ENCODE measurements at places on chromosomes 12 and 14.

- no peak for DNase-seq
Measured at GRCh38 chr12:11810206-11810545, 160.7 kb downstream of the ETV6 start.

- no peak for DNase-seq
Measured at GRCh38 chr14:96352708-96353107, 10.4 kb downstream of the ATG2B start.

DNA sequence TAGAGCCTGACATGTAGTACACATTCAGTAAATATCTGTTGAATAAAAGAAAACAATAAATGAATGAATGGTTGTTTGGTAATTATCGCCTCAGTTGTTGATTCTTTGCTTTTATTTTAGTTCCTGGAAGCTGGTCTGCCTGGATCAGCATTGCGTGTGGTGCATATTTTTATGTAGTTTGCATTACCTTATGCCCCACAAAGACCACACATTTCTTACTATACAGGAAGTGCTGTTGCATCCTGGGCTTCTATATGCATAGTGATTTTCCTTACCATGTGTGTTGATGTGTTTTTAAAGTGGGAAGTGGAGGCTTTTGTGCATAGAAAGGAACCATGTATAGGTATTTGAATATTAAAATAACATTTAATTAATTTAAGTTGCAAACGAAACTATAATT lies 43.6 kb downstream of the DYRK2 start:
- DNase-seq = no peak

DNA sequence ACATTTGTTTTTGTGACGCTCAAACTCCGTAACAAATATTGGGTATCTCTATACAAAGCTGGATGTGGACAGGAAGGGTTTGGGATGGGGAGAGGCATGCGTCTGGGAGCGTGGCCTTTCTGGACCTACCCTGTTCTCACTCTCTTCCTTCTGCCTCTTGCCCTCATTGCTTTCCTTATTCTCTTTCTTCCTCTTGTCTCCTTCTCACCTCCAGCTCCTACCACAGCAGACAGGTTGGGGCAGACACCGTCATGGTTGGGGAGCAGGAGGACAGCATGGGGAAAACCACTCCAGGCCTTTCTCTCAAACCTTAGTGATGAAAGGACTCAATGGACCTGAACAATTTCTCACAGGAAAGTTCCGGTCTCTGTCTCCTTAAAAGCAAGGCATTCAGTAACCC lies 465.3 kb downstream of the RAD51B start:
- DNase-seq = no peak

- DNase-seq = no peak
Measured at GRCh38 chr12:119931402-119931801, 54.3 kb upstream of the CIT start.

GRCh38 chr12:3597526-3598210 lies 106.7 kb downstream of the PRMT8 start:
- no peak for DNase-seq

DNA sequence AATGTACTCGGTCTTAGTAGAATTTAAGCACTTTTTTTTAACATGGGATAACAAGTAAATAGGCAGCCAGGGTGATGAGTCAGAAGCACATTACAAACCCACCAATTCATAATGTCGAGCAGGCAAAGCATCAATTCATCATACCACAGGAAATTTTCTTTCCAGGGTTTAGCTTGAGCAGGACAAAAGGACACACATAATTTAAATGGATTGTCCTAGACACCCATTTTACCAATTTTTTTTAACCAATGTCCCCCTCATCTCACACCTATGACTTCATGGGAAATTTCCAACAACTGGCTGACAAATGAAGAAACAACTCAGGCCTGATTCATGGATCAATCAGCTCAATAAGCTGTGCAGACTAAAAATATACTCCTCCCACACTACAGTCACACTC lies 58.8 kb upstream of the FOXG1 start:
- DNase-seq = peak; percentile 33

DNA sequence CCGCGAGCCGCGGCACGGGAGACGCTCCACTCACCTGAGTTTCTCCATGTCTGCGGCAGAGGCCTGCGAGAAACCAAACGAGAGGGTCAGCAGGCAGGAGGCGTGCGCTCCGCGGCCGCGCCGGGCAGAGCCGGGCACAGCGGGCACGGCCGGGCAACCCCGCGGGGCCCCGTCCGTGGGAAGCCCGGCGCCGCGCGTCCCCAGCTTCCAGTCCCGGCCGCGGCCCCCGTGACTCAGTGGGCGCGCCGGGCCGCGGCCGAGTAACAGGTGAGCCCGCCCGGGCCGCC lies 19.4 kb downstream of the BEGAIN start:
- no peak for DNase-seq

GRCh38 chr12:40222247-40222646 lies 2.5 kb upstream of the LRRK2 start:
- no peak for DNase-seq

GRCh38 chr14:94021416-94022157 lies 4.6 kb upstream of the OTUB2 start:
- DNase-seq = no peak

DNA sequence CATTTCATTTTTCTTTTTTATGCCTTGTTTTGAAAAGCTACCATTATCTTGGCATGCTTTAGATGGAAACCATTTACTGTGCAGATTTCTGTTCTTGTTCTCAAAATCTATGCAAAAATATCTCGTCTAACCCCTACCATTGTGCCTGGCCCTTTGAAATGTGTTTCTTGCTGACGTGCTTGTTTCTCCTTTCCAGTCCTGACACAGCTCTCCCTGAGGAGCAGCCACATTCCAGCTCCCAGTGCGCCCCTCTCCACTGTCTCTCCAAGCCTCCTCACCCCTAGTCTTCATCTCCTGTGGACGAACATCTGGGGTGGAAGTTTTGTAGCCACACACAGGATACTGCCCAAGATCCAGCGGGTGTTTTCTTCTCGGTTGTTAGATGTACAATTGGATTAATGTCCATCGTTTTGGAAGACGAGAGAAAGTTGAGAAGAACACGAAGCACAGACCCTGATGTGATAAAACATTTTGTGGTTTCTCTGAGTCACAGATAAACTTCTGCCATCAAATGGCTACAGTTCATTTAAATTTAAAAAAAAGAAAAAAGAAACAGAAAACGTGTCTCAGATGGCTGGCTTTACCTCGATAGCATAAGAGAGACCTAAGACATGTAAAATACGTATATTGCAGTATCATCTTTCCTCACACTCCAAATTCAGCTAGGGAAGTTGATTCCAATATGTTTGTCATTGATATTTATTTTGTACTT lies 21.9 kb upstream of the FGD4 start:
- DNase-seq = no peak

DNA sequence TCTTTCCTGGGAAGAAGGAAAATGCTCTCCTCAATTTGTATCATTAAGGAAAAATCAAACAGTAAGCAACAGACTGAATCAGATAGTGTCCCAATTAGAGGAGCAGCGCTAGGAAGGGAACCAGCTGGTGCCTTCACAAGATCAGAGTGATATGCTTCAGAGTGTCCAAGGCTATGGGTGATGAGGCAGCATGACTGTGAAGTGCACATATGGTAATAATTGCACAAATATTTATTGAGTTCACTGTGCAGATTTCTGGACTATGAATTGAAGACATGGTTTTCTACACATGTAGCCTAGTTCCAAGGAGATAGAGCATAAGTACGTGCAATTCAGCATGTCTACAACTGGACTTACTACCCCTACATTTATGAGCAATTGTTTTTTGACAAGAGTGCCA lies 78.8 kb upstream of the EVL start:
- peak; percentile 81 for DNase-seq

DNA sequence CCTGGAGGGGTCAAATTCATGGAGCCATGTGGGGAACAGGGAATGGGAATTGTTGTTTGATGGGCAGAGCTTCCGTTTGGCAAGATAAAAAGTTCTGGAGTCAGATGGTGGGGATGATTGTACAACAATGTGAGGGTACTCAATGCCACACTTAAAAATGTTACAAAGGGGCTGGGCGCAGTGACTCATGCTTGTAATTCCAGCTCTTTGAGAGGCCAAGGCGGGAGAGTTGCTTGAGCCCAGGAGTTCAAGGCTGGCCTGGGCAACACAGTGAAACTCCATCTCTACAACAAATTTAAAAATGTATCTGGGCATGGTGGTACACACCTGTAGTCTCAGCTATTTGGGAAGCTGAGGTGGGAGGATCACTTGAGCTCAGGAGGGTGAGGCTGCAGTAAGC lies 66.0 kb upstream of the DIO3 start:
- no peak for DNase-seq

DNA sequence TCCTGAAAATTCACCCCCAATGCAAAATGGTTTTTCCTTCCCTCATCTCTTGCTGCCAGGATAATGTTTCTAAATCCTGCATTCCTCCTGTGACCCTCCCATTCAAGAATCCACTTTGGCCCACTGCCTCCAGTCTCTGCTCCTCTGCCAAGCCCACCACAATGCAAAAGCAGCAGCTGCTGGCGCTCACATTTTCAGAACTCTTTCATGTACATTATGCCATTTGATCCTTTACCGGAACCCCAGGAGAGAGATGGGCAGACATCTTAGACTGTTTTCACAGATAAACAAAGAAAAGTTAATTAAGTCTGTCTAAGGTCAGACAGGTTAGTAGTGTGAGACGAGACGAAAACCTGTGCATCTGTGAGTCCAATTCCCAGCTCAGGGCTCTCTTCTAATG lies 12.9 kb downstream of the LRIG3 start:
- no peak for DNase-seq

DNA sequence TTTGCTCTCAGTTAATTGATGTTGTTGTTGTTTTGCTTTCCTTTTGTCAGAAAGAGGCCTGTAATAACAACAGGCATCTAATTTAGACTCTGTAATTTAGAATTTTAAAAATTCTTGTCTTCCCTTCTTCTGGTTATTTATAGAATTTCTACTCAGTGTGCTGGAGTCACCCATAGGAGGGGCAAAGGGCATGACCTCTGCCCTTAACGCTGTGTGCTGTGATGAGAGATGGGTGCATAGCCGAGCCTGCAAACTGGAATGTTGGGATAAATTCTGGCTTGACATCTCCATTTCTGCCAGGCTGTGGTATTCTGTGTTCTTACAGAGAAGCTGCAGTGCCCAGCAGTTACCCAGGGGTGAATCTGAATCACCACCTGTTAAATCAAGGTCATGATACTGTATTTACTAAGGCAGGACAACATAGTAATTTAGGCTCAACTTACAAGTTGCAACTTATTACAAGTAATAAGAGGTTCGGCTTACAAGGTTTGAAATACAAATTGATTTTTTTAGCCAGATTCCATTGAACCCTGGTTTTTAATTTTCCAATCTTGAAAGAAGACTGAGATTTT lies 53.3 kb downstream of the TRAF3 start:
- DNase-seq = no peak

DNA sequence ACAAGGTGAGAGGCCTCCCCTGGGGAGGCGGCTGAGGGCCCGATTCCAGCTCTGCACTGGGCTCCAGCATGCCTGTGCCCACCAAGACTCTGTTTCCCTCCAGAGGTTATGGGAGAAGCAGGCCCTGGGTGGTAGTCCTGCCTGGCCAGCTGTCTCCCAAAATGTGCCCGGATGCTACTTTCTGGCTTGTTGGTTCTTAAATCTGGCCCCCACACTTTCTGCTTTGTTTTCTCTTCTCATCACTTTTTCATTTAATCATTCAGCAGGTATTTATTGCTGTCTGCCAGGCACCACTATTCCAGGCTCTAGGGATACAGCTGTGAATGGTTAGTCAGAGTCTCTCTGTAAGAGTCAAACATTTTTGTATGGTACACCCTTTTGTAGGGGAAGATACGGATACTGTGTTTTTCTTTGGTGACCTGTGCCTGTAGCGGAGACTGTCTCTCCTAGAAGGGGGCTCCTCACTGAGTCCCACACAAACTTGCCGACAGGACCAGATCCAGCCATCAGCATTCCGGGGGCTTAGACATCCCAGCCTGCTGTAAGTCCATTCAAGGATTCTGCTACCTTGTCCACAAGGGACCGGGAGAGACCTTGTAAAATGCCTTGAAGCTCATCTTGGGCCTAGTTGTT lies 3.8 kb downstream of the DHRS2 start:
- DNase-seq = peak; percentile 9

DNA sequence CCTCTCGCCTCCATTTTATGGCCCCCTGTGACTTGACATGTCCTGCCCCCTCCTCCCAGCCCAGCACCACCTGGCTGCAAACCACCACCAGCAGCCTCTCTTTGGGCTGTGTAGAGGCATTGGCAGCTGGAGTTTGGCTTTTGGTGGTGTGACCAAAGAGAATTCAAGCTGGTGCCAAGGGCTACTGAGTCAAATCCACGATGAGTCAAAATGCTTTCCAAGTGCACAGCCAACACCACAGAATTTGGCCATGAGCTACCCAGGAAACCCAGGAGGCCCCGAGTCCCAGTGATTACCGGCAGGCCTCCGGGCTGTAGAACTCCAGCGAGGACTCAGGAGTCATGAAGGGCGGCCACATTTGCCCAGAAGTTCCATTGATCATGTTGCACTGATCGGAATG lies 53.8 kb downstream of the SCARB1 start:
- DNase-seq = no peak

GRCh38 chr12:66708704-66709456 lies 30.0 kb upstream of the GRIP1 start:
- no peak for DNase-seq

- no peak for DNase-seq
Measured at GRCh38 chr12:67813456-67813904, 164.9 kb downstream of the DYRK2 start.

DNA sequence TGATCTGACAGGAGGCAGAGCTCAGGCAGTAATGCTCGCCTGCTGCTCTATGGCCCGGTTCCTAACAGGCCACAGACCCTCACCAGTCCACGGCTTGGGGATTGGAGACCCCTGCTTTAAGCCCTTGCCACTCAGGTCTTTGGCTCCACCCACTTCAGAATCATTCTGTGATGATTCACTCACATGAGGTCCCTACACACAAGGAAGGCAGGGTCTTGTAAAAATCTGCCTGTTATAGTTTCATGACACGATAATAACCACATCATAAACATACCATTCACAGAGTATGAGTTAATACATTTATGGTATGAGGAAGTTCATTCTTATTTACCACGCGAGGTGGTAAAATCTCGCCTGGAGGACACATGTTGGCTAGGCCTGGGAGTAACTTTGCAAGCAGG lies 29.0 kb upstream of the MAX start:
- peak; percentile 76 for DNase-seq

DNA sequence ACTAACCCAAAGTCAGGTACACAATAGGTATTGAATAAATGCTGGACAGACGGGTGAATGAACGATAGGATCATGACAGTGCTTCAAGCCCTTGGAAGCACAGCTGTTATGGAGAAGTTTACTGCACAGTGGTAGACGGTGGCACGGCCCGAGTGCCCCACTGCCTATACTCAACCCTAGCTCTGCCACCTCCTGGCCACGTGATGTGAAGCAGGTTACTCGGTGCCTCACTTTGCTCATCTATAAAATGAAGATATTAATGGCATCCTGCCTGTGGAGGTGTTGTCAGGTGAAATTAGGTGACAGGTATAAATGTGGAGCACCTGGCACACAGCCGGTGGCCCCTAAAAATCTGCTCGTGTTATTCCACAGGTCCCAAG lies 5.8 kb downstream of the ASB2 start:
- DNase-seq = no peak

DNA sequence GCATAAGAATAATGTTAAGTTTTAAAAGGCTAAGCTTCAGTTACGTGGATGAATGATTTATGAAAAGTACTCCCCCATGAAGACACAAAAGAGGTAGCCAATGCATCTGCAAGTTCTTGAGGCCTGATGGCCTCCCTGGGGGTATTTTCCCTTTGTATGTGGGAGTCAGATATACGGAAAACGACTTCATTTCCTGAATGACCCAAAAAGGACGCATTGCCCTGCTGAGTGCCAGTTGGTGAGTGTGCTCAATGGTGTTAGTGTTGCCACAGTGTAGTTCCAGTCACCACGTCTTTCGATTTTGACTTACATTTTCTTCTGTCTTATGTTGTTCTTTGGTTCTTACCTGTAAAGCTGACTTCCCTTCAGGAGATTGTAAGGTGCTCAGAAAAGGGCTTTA lies 8.0 kb downstream of the ETV6 start:
- DNase-seq = no peak

Data from fibroblast of skin of left biceps (primary cell).